ENCODE measurements at places on chromosomes 7 and 10. TPM values are rescaled to one million over a fixed set of nuclear protein-coding genes. Genes with fewer than 3 reads are reported as not detected.

PTPRZ1 gene
- 11.0 TPM for total RNA-seq

SYNPO2L gene
- total RNA-seq = 0.29 TPM

SLIT1 gene
- not detected for total RNA-seq

KLHL7 gene
- 20.4 TPM for total RNA-seq

FKBP9 gene
- 73.6 TPM for total RNA-seq

ADRA2A gene
- 0.38 TPM for total RNA-seq

ADCY1 gene
- total RNA-seq = 1.9 TPM
